ENCODE measurements at places on chromosomes 6 and 20.
A peak's percentile ranks its signal among the peaks of the same experiment; 100 is the strongest.

- H3K4me1 ChIP-seq, result peaks cover 53% of the 10 kb centered on the region
- peak; percentile 72 for DNase-seq
- H3K27ac ChIP-seq, result peak overlapping the region; percentile 63
- H3K4me3 ChIP-seq, result peak overlapping the region; percentile 25
- H3K27me3 ChIP-seq, result peaks cover 10% of the 10 kb centered on the region
Observed at GRCh38 chr6:6798448-6798860, 209.9 kb downstream of the LY86 start.

- no peak overlapping the region for H3K27ac ChIP-seq
- H3K36me3 ChIP-seq, result peaks cover 29% of the 10 kb centered on the region
- peaks cover 41% of the 10 kb centered on the region for H3K4me1 ChIP-seq
- no peaks in the 10 kb centered on the region for H3K27me3 ChIP-seq
- no peak for DNase-seq
Observed at GRCh38 chr6:135876058-135876457, 24.6 kb downstream of the PDE7B start.

DNA sequence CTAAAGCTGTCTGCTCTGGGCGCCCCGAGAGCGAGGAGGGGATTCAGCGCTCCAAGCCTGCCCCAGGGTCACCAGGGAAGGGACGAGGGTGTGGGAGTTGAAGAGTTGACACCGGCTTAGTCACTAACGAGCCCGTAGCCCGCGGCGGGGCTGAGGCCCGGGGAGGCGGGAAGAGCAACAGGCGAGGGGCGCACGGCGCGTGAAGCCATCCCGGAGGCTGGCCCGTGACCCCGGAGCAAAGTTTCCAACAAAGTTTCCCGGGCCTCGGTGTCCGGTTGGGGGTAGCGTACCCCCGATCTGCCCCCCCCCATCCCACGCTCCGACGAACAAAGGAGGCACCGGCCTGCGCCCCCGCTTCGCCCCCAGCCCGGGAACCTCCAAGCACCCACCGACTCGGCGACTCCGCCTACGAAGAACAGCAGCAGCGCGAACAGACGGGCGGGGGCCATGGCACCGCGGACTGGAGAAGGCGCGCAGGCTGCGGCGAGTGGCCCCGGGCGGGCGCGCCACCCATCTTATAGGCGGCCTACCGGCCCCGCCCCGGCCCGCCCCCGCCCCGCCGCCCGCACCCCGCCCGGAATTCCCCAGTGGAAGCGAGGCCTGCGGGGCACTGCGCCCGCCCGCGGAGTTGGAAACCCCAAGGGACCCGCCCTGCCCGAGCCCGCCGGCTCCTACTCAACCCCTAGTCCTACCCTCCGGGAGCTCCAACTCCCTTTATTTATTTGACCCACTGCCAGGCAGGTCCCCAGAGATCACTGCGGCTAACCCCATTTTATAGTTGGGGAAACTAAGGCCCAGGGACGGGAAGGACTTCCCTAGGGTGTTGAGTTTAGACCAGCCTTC is at the start of gene SDC4:
Gene SDC4 (minus strand): TSS at position 489 of the 843 bp plus-strand sequence. CDS start 40 bp downstream, at position 449.
- peaks cover 35% of the 10 kb centered on the region for H3K36me3 ChIP-seq
- peak within 1 kb of the TSS; percentile 92 for H3K4me3 ChIP-seq
- peaks cover 55% of the 10 kb centered on the region for H3K4me1 ChIP-seq
- H3K27me3 ChIP-seq, result no peaks in the 10 kb centered on the region

DNA sequence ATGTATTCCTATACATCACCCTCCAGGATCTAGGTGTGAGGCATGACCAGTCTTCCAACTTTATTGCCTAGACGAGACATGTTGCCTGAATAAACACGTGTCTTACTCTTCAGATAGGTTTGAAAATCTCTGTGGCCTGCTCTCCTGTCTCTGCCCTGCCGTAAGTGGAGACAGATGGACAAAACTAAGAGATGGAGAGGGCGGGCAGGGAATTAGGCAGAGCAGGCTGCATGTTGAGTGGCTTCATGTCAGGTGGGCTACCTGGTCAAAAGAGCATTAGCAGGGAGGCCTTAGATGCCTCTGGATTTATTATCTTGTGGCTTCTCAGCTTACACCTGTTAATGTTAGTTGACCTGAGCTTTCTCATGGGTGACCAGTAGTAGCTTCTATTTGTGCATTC is 59.0 kb upstream of the TULP4 start:
- no peak for DNase-seq
- H3K27ac ChIP-seq, result no peak overlapping the region
- no peaks in the 10 kb centered on the region for H3K27me3 ChIP-seq
- peaks cover 25% of the 10 kb centered on the region for H3K4me1 ChIP-seq

GRCh38 chr6:75143191-75143590 is 62.7 kb downstream of the COL12A1 start:
- no peak overlapping the region for H3K27ac ChIP-seq
- no peak for DNase-seq
- peaks cover 1% of the 10 kb centered on the region for H3K4me1 ChIP-seq
- H3K36me3 ChIP-seq, result no peaks in the 10 kb centered on the region

- H3K27ac ChIP-seq, result no peak overlapping the region
- no peaks in the 10 kb centered on the region for H3K4me1 ChIP-seq
- DNase-seq, result no peak
- no peak overlapping the region for H3K4me3 ChIP-seq
- peaks cover 27% of the 10 kb centered on the region for H3K27me3 ChIP-seq
Observed at GRCh38 chr6:47670851-47671250, 27.5 kb upstream of the ADGRF4 start.

GRCh38 chr6:70277470-70277869 is 25.4 kb downstream of the COL9A1 start:
- H3K36me3 ChIP-seq, result no peaks in the 10 kb centered on the region
- no peak overlapping the region for H3K4me3 ChIP-seq
- no peaks in the 10 kb centered on the region for H3K4me1 ChIP-seq
- no peak overlapping the region for H3K27ac ChIP-seq

DNA sequence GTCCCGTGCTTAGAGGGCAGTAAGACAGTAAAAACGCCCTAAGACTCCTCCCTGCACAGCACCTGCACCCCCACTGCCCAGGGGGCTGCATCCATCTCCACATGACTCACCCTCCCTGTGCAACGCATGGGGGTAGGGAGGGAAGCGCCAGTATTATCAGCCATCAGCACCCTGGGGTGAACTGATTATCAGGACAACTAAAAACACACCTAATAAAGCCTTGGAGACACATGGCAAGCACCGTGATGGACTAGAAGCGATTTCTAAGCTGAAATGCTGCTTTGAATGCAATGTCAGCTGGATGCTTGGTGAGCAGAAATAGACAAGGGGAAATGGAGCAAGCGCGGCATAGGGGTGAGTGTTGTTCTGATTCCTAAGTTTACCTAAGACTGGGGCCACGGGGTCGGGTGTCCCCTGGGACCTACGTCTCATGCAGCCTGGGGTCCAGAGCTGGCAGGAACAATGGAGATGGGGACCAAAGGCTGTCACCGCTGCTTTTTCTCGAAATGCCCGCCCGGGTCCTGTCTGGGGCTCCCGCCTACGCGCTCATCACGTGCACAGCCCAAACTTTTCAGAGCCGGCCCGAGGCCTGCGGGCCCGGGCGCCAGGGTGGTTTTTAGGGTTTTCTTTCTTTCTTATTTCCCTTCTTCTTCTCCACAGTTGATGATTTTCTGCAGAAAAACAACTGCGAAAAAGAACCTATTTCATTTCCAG is 702 bp upstream of the TNFAIP3 start:
- H3K4me3 ChIP-seq, result peak overlapping the region; percentile 87
- H3K27ac ChIP-seq, result peak overlapping the region; percentile 93
- H3K4me1 ChIP-seq, result peaks cover 29% of the 10 kb centered on the region
- peaks cover 40% of the 10 kb centered on the region for H3K36me3 ChIP-seq

DNA sequence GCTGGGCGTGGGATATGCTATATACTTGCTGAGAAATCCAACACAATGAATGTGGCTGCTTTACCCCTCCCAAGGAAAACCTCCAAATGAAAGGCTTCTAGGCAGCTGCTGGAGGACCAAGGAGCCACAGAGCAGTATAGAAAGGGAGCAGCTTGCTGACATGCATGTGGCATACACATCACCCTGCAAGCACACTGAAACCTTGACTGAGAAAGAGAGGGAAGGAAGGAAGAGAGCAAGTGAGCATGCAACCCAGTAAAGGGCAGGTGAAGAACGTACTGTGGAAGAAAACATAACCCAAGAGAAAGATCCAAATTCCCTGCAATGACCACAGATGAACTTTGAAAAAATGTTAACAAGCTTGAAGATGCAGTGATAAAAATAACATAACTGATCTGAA is 543.0 kb downstream of the KIF16B start:
- no peak overlapping the region for H3K4me3 ChIP-seq
- no peaks in the 10 kb centered on the region for H3K27me3 ChIP-seq
- H3K36me3 ChIP-seq, result no peaks in the 10 kb centered on the region
- no peaks in the 10 kb centered on the region for H3K4me1 ChIP-seq
- no peak overlapping the region for H3K27ac ChIP-seq
